ENCODE measurements at places on chromosomes 7 and 10.

GRCh38 chr7:96499532-96499931, 177.6 kb upstream of the SLC25A13 start:
- DNase-seq: no peak

- no peak for DNase-seq
These were observed 169.9 kb downstream of the PIP4K2A start for GRCh38 chr10:22544325-22545068.

DNA sequence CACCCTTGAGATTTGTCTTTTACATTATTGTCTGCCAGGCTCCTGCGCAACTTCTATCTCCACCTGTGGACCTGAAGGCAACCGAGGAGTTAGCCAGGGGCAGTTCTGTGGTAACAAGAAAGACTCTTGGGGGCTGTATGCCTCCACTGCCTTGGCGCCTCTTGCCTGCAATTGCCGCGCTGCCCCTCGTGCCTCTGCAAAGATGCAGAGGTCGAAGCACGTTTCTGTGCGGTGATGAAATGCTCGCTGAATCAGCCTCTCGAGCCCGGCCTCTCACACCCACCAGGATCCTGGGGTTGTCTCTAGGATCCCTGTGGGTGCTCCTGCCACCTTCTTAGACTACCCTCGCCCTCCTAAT, 486 bp upstream of the LHFPL3 start:
- DNase-seq: no peak

DNA sequence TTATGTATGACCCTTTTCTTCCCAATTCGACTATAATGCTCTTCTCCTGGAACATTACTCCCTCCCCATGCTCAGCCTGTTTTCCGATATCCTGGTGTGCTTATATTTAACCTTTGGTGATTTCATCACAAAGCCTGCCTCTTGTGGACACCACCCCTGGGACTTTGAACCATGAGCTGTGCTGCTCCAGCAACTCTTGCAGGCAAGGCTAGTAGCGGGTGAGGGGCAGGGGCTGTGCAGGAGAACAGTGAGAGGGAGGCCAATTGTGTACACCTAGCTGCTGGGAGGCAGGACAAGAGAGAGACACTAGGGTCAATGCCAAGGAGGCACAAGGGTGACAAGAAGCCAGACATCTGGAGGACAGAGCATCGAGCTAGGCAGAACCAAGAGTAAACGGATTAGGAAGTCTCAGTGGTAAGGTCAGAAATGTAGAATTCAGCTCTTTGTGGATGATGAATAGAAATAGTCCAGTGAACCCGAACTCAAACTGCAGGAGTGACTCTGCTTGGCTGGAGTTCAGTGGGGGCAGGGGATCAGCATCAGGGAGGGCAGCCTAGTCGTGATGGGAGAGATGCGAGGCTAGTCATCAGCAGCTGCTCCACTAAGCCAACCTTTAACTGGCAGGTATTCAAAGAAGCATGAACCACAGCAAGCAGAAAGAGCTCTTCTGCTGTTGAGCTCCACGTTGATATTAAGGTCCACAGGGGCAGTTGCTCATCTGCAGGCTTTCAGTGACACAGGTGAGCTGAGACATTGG, 31.0 kb upstream of the MKI67 start:
- no peak for DNase-seq

DNA sequence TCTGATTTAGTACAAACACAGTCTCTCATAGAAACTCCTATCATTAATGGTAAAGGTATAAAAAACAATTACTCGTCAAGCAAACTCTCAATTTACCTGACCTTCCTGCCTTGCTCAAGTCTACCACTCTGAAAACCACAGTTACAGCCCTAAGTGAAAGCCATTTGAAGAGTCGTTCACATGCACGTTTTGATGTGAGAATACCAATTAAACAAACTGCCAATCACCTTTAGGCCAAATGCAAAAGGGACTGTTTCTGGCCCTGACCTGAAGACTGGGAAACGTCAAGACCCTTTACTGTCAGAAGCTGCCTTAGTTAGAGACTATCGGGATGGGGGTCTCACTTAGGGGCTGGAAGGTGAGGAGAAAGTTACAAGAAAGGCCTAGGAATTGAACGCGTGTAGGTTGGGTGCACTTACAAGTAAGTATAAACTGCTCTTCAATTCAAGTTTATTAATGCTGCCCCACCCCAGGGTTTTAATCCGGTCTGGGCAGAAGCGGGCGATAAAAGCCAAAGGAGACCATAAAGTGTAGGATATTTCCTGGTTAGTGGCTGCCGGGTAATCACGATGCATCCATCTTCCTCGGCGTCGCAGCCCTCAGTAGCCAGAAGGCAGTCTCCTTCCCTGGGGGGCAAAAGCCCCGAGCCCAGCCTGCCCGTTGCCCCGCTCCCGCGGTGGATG, 935 bp downstream of the TM9SF3 start:
- no peak for DNase-seq

GRCh38 chr10:127283576-127283975, 87.2 kb upstream of the INSYN2A start:
- DNase-seq: no peak

DNA sequence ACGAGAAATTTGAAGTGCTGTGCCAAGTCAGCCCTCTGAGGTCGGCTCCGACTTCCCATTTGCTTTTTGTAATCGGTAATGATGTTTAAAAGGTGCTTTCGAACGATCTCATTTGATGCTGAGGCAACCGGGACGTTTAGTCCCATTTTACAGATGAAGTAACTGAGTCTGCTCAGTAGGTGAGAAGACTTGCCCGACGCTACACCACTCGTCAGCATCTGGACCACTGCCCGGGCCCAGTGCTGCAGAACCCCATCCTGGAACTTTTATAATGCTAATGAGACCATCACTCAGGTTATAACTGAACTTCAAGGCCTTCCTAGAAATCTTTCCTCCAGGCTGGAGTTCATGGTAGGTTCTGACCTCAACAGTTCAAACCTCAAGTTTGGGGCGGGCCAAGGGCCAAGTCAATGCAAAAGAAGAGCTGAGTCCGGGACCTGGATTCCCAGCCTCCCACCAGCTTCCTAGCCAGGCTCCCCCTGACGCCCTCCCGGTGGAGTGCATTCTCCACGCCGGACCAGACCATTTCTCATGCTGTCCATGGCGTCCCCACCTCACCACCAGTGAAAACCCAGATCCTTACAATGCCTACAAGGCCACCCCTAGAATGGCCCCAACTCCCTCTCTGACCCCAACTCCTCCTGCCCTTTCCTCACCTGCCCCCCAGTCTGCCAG, 699 bp upstream of the PDLIM1 start:
- no peak for DNase-seq

- no peak for DNase-seq
These were observed 86.3 kb downstream of the TRRAP start for GRCh38 chr7:98964596-98964995.

- peak; percentile 65 for DNase-seq
These were observed 48.5 kb downstream of the NXPH1 start for GRCh38 chr7:8481752-8482446.

DNA sequence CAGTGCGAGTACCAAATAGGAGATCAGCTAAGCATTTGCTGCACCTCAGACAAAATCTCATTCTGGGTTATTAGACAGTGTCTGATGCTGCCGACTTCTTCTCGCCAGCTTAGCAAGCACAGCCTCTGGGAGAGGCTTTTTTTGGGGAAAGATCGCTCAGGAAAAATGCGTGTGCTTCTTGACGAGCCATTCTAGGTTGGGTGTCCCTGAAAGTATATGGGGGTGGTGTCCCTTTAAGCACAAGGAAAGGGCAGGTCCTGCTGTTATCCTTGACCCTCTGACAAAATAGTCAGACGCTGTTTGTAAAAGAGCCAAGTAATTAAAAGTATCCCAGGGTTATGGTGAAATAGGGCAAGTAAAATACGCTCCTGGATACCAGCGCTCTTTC, 540.1 kb upstream of the FZD8 start:
- no peak for DNase-seq

DNA sequence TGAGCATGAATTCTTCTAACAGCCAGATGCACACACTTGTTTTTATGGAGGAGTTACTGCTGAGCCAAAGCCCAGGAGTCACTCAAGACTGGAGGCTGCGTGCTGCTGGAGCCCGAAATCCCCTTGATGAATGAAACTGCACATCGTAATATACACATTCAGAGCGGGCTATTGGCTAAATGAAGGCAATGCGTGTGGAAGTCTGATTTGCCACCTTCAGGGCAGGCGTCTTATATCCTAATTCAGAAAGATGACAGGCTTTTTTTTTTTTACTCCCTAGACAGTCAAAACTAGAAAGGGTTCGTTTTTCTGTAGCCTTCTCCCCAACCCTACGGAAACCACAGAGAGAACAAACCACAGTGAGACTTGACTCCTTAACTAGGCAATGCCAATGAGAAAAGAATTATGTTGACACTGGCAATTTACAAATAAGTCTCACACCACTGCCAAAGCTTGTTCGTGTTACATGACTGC, 227.2 kb upstream of the KLF14 start:
- DNase-seq: peak; percentile 54

- DNase-seq: no peak
These were observed 609.8 kb upstream of the FOXK1 start for GRCh38 chr7:4072161-4072925.

DNA sequence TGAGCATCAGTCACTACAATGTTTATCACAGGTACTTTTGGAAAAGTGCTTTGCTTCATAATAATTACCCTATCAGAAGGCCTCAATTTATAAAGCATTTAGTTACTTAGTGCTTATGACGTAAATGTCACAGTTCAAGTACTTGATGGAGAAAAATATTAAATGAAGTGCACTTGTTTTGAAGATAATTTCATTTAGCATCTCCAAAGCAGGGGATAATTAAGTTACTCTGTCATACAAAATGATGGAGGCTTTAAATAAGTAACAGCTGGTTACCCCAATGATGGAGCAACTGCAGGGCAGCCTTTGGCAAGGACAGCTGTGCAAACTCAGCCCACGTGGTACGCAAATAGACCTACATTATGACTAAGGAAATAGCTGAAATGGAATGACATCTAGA, 768.8 kb downstream of the GRM8 start:
- no peak for DNase-seq

- DNase-seq: no peak
These were observed 115.4 kb downstream of the TMEM26 start for GRCh38 chr10:61337741-61338140.

- no peak for DNase-seq
These were observed 154.0 kb downstream of the CAMK1D start for GRCh38 chr10:12503311-12503710.
